Type B pancreatic cell (in vitro differentiated cells): ENCODE measurements at places on chromosomes 4 and X. TPM values are rescaled to one million over a fixed set of nuclear protein-coding genes. Genes with fewer than 3 reads are reported as not detected.

DNA sequence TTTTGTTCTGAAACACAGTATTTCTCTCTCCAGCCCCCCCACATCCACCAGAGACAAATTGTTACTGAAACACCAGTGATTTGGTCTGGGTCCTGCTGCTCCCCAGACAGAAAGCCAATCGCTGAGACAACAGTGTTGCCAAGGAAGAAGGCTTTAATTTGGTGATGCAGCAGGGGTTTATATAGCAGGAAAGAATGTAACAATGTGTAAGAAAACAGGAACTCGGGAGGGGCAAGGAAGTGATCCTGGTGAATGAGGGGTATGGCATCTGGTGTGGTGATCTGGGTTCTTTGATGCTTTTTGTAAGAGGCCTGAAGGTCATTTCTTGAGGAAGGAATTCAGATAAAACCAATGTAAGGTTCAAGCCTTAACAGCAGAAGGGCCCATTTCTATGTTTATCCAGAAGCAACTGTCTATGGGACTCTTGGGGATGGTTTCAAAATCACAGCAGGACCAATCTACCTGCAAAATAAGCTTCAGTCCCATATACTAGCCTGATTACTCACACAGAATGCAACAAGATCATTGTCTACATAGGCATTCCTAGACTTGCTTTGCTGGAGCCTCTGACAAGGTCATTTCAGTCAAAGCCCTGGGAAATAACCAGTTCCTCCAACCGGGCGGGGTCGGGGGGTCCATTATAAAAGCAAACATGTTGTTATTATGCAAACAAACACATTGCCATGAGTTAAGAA lies 445.2 kb upstream of the ZFP42 start:
- H3K4me1 ChIP-seq = peaks cover 17% of the 10 kb centered on the region
- H3K36me3 ChIP-seq = no peaks in the 10 kb centered on the region
- no peak overlapping the region for H3K27ac ChIP-seq
- DNase-seq = no peak

- no peak for DNase-seq
- no peak overlapping the region for H3K4me3 ChIP-seq
- H3K36me3 ChIP-seq = no peaks in the 10 kb centered on the region
Measured at GRCh38 chr4:36303426-36304137, 22.2 kb downstream of the DTHD1 start.

DNA sequence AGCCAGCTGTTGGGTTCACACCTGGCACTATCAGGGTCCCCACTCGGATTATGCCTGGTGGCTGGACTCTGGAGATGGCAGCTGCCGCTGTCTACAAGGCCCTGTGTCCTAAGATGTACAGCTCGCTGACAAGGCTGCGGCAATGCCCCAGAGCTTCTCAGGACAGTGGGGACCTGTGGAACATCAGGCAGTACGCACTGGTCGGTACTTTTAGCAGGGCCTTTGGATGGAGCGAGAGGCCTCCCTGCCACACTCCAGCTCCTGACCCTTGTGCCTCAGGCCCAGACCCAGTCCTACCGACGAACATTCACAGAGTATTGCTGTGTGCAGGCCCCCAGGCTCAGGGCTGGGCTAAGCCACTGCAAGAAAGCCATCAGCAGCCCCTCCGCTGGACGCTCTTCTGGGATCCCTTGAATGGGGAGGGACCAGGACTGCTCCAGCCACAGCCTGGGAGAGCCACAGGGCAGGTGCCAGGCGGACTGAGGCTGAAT lies 45.7 kb upstream of the HMX1 start:
- peaks cover 6% of the 10 kb centered on the region for H3K4me1 ChIP-seq
- no peak overlapping the region for H3K4me3 ChIP-seq
- H3K27ac ChIP-seq = no peak overlapping the region

- H3K4me3 ChIP-seq = no peak overlapping the region
- DNase-seq = no peak
- no peak overlapping the region for H3K27ac ChIP-seq
- no peaks in the 10 kb centered on the region for H3K27me3 ChIP-seq
Measured at GRCh38 chr4:116118221-116118620, 967.2 kb downstream of the TRAM1L1 start.

DNA sequence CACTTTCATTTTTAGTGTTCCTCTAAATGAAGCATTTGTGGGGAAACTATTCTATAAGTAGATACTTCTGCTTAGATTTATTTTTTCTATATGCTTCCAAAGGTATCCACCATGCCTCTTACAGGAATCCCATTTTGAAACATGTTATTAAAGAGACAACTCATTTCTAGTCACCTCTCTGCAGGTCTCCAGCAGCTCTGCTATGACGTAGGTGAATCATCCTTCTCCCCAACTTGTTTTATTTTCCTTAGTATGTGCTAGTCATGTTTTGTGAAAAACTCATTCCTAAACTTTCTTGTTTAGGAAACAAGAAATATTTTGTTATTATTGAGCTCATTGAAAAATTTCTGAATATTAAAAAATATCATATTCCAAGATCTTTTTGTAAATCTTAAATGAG lies 12.8 kb downstream of the CXCL8 start:
- H3K27ac ChIP-seq = no peak overlapping the region
- H3K4me1 ChIP-seq = no peaks in the 10 kb centered on the region
- no peaks in the 10 kb centered on the region for H3K36me3 ChIP-seq
- H3K4me3 ChIP-seq = no peak overlapping the region
- peaks cover 5% of the 10 kb centered on the region for H3K27me3 ChIP-seq

DNA sequence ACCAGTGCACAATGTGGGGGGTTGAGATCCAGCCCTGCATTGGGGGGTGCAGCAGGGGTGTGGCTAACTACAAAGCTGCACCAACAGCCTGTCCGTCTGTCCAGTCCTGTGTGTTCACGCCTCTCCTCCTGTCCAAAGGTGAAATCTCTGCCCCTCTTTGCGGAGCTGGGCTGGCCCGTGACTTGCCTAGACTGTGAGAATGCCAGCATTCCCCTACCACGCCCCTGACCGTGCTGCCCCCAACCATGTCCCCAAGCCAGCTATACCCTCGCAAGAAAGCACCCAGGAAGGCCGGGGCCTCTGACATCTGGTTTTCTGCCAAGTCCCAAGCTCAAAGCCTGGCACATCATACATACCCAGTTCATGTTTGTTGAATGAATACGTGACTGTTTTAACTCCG lies 19.2 kb downstream of the ZFYVE28 start:
- H3K4me1 ChIP-seq = peaks cover 11% of the 10 kb centered on the region
- no peaks in the 10 kb centered on the region for H3K36me3 ChIP-seq
- H3K4me3 ChIP-seq = no peak overlapping the region

DNA sequence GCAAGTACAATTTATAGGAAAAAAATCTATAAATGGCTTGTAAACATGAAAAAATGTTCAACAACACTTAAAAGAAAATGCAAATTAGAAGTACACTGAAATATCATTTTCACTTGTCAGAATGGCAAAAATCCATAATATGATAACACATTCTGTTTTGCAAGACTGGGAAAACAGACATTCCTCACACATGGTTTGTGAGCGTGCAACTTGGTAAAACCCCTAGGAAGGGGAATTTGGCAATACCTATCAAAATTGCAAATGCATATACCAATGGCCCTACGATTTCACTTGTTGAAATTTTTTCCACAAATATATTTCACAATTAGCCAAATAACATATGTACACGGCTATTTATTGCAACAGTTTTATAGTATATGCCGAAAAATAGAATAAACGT lies 31.4 kb downstream of the TBC1D9 start:
- no peak overlapping the region for H3K4me3 ChIP-seq
- no peak overlapping the region for H3K27ac ChIP-seq
- H3K27me3 ChIP-seq = no peaks in the 10 kb centered on the region
- peaks cover 41% of the 10 kb centered on the region for H3K4me1 ChIP-seq

GRCh38 chrX:129761596-129761995 lies 18.2 kb upstream of the SASH3 start:
- no peak for DNase-seq
- H3K27me3 ChIP-seq = no peaks in the 10 kb centered on the region
- no peaks in the 10 kb centered on the region for H3K36me3 ChIP-seq
- H3K4me3 ChIP-seq = no peak overlapping the region

GRCh38 chr4:54784161-54784671 lies 126.5 kb downstream of the KIT start:
- H3K4me3 ChIP-seq = no peak overlapping the region
- no peaks in the 10 kb centered on the region for H3K4me1 ChIP-seq
- no peak for DNase-seq
- no peaks in the 10 kb centered on the region for H3K27me3 ChIP-seq
- H3K27ac ChIP-seq = no peak overlapping the region

GRCh38 chr4:168449719-168450452 lies 30.4 kb downstream of the DDX60L start:
- peaks cover 10% of the 10 kb centered on the region for H3K36me3 ChIP-seq
- DNase-seq = no peak
- H3K27ac ChIP-seq = no peak overlapping the region
- no peaks in the 10 kb centered on the region for H3K4me1 ChIP-seq
- H3K27me3 ChIP-seq = no peaks in the 10 kb centered on the region

DNA sequence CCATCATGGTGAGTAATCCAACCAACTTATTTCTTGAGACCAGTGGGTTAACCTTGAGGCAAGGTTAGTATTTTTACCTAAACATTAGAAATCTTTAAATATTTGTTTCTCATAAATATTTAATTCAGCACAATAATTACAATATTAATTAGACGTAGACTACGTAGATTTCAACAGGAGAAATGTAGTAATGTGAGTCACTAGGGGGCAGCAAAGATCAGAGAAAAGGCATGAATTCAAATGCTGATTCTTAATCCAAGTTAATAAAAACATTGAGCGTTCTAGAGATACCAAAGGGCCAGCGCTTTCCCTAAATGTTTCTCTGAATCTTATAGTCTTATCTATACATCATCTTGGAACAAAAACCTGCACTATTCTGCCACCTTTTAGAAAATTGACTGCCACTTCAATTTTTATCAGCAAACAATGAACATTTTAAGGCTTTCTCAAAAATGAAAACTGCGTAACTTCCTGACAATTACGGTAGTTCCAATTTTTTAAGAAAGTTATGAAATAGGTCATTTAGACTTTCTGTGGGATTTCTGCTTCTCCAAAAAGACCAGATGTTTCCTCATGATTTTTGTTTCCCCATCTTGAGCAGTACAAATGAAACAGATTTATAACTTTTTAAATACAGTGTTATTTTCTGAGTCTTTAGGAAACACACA lies 180.7 kb downstream of the GASK1B start:
- no peaks in the 10 kb centered on the region for H3K27me3 ChIP-seq
- H3K27ac ChIP-seq = no peak overlapping the region
- no peaks in the 10 kb centered on the region for H3K36me3 ChIP-seq
- peaks cover 22% of the 10 kb centered on the region for H3K4me1 ChIP-seq
- no peak for DNase-seq

Gene ARHGEF38
- 1.6 and 2.4 TPM in 2 replicates for total RNA-seq

Gene CDKL2
- 0.71 and 2.6 TPM in 2 replicates for total RNA-seq

Gene ATP2B3
- total RNA-seq = 0.26 and 0.43 TPM in 2 replicates

Gene LONRF3
- total RNA-seq = 0.88 and 1.5 TPM in 2 replicates

Gene ZNF674
- total RNA-seq = 3.5 and 4.3 TPM in 2 replicates

Gene SPANXD
- total RNA-seq = not detected in 2 replicates
